ENCODE measurements at places on chromosomes 2 and 18.

DNA sequence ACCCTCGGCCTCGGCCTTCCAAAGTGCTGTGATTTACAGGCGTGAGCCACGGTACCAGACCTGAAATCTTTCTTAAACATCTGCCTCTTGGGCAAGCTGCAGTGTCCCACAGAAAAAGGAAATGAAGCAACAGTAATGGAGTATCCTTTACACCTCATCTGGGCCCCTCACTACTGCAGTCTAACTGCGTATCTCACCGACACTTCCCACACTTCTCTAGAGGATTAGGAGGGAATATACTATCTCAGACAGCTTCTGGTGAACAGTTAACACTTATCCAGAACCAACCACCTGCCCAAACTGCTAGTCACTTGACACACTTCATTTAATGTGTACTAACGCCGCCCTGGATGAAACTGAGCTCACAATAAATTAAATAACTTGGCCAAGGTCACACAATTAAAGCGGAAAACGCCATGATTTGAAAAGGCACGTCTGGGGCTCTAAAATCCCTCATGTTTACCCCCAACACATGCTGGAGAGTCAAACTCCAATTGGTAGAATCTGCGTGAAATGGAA lies 993 bp downstream of the COX7A2L start:
- DNase-seq: peak; percentile 54

DNA sequence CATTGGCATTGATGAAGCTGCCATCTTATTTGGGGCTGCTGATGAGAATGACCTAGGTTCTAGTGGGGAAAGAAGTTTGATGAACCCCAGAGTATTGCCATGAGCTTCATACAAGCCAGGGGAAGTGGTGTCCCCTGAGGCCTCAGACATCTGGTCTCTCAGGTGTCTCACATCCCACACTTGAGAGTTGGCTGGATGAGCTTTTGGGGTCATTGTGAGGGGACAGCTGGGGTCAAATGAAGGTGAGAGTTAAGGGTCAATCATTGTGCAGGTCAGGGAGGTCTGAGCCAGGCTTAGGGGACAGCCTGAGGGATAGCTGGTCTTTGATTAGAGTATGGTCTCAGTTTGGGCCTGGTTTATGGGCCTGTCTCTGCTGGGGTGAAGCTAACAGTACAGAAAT lies 336.5 kb downstream of the CYP26B1 start:
- DNase-seq: no peak

DNA sequence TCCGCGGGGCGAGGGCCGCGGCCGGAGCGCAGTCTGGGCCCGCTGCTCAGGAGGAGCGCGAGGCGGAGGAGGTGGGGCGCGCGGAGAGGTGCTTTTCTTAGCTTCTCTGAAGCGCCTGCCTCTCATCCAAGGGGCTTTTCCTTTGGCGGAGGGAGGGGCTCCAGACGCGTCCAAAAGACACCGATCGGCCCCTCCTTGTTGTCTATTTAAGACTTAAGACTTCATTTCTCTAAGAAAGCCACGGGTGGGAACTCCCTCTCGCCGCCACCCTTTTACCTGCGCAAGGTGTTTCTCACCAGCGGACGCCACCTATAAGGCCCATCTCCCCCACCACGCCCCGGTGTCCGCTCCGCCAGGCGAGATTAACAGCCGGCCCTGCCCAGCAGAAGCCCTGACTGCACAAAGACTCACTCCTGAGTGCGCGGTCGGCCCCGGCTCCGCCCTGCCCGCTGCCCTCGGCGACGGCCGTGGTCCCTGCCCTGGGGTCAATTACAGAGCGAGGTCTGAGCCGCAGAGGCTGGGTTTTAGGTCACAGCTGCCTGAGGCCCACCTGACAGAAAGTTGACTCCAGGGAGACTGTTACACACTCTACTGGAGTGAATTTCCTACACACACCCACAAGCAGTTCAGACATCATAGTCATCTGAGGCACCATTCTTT lies at the start of gene DSC2:
DSC2 (minus strand) TSS at position 397 of the 660 bp plus-strand sequence. CDS start 450 bp downstream, outside the sequence.
- no peak for DNase-seq

DNA sequence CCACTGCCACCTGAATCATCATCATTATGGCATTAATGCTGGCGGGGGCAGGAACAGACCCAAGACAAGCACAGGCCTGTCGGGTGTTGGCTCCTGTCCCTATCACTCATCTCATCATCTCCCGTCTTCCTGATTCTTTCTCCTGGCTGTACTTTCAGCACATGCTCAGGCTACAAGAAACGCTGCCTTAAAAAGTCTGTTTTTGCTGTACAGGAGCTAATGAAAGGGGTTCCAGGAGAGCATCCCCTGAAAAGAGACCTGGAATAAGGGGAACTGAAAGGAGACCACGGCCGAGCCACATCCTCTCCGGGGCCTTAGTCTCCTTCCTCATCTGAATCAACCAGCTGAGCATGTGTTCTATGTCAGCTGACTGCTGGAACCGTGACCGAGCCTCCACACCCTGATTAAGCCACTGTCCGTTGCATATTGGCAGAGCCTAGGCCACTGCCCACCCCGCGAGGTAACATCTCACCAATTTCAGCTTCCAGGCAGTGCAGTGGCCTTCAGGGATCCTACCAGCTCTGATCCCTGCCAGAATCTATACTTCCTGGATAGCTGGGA lies 62.6 kb downstream of the DNMT3A start:
- DNase-seq: no peak

DNA sequence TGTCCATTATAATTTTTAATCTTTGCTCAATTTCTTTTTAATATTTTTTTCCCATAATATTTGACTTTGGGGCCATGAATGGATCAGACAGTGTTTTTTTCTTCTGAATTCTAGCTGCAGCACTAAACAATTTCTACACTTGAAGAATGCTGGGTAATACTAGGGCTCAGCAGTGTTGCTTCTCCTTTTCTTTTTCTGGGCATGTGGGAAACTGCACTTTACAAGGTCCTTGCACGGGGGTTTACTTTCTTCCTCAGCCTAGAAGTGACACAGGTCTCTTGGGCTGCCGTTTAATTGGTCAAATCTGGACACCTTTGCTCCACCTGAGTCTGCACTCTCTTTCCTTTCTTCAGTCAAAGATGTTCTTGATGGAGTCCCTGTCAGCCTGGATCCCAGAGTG lies 135.4 kb upstream of the APCDD1 start:
- DNase-seq: no peak

DNA sequence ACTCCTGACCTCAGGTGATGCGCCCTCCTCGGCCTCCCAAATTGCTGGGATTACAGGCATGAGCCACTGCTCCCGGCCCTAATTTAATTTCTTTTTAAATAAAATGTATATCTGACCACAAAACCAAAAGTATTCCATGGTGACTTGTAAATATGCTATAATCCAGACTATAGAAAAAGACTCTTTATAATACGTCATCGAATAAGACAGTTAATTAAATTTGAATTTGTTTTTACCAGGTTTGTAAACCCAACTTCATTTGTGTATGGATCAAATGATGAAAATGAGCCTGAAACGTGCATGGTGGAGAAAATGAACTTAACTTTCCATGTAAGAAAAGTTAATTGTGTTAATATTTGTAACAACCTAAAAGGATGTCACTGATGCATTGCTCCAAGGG lies 69.9 kb downstream of the ITGA4 start:
- DNase-seq: no peak

- no peak for DNase-seq
These were observed 22.5 kb upstream of the DNAJC27 start for GRCh38 chr2:24994146-24994724.

- no peak for DNase-seq
These were observed 87.5 kb upstream of the CTAGE1 start for GRCh38 chr18:22505141-22505591.

DNA sequence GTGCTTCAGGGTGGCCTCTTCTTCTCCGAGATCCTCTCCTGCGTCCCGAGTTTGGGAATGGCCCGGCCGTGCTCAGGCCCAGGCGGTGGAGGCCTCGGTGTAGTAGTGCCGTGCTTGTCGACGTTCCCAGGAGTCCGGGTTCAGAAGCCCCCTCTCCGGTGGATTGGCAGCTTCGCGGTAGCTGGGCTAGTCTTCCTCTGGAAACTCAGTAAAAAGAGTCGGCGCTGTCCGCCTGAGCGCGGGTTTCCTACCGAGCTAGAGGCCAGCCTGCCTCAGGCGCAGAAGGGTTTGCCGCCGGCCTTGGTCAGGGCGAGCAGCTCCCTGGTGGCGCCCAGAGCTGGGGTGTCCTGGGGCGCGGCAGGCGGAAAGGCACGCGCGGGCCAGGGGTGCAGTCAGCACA lies 3.2 kb downstream of the RALBP1 start:
- DNase-seq: no peak

GRCh38 chr18:79470547-79470946 lies 74.8 kb downstream of the NFATC1 start:
- DNase-seq: no peak

DNA sequence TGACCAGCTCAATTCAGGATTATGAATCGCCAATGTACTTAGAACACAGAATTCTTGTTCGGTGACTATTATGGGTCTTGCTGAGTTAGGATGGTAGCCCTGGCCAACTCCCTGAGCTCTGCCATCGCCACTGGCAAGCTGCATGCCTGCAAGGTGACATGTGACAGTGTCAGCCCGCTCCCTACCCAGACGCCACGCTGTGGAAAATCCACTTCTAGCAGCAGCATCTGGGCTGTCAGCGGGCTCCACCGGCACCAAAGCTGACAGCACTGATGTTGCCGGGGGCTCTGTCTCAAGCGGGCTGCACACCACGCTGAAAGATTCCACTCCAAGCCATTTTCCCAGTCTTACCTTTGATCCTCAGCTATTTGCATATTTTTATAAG lies 100.7 kb downstream of the MYT1L start:
- DNase-seq: no peak

DNA sequence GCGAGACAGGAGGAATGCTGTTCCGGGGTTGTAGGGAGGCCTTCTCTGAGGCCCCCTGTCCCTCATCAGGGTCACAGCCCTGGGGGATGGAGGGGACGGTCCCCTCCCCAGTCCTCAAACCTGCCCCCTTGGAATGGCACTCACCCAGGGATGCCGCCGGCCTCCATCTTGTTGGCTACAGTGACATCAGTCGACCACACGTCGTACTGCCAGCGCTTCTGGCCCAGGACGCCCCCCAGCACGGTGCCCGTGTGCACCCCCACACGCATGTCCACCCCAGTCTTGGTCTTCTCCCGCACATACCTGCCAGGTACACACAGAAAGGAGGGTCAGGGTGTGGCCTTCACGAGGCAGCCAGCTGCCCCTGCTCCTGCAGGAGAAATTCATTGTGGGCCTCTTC lies 46.5 kb downstream of the CENPO start:
- no peak for DNase-seq

DNA sequence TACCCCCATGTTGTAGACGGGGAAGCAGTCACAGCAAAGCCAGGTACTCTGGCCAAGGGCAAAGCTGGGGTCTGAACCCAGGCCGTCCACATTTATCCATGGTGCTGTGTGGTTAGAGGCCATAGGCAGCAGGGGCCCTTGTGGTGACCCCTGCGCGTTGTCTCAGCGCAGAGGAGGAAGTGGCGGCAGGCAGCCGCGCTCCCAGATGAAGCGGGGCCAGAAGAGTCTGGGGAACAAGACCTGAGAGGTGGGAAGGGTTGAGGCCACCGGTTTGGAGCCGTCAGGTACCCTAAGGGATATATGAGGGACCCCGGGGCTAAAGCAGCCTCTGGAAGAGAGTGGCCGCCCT lies 770 bp downstream of the ZNF396 start:
- DNase-seq: peak; percentile 10

- no peak for DNase-seq
These were observed 24.1 kb downstream of the SMARCAL1 start for GRCh38 chr2:216436383-216436782.

- no peak for DNase-seq
These were observed 29.6 kb downstream of the TFCP2L1 start for GRCh38 chr2:121255358-121255757.

- DNase-seq: no peak
These were observed 60.1 kb downstream of the MOB4 start for GRCh38 chr2:197575987-197576386.

- DNase-seq: no peak
These were observed 15.1 kb downstream of the PLCD4 start for GRCh38 chr2:218622606-218623365.

GRCh38 chr2:134917360-134917865 lies 1.2 kb upstream of the CCNT2 start:
- no peak for DNase-seq
